Fibroblast of lung (primary cell): ENCODE measurements at places on chromosomes 16 and 17. TPM values are rescaled to one million over a fixed set of nuclear protein-coding genes. Genes with fewer than 3 reads are reported as not detected.
A peak's percentile ranks its signal among the peaks of the same experiment; 100 is the strongest.

DNA sequence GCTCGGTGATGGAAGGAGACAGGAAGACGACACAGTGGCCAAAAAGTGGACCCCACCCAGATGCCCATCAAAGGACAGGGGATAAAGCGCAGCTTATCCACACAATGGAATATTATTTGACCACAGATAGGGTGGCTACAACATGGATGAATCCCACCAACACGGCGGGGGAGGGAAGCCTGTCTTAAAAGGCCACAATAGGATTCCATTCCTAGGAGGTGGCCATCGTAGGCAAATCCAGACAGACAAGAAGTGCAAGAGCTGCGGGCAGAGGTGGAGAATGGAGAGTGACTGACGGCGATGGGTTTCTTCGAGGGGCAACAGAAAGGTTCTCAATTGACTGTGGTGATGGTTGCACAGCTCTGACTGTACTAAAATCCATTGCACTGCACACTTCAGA, 16.0 kb downstream of the SLC38A8 start:
- DNase-seq, result no peak

DNA sequence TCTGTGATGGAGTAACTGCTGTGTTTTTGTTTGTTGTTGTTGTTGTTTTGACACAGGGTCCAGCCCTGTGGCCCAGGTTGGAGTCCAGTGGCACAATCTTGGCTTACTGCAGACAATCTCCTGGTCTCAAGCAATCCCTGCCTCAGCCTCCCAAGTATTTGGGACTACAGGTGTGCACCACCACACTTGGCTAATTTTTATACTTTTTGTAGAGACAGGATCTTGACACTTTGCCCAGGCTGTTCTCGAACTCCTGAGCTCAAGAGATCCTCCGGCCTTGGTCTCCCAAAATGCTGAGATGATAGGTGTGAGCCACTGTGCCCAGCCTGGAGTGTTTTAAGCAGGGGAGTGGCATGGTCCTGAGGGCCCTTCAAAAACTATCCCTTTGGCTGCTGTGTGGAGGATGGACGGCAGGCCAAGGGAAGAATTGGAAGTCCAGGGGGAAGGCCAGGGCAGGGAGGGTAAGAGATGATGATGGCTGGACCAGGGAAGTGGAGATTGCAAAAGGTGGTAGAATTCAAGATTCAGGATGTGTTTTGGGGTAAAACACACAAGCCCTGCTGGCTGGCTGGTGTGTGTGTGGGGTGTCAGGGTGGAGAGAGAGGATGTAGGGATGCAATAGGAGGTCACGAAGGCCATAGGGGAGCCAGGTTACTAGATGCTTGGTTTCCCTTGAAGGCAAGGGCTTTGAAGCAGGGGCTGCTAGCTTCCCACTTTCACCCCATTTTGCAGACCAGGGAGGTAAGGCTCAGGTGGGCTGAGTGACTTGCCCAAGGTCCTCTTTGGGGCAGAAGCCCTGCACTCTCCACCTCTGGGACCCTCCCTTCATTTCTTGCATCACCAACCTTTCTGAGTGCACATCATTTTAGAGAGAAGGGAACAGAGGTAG, 18.8 kb upstream of the PLLP start:
- no peak for DNase-seq

DNA sequence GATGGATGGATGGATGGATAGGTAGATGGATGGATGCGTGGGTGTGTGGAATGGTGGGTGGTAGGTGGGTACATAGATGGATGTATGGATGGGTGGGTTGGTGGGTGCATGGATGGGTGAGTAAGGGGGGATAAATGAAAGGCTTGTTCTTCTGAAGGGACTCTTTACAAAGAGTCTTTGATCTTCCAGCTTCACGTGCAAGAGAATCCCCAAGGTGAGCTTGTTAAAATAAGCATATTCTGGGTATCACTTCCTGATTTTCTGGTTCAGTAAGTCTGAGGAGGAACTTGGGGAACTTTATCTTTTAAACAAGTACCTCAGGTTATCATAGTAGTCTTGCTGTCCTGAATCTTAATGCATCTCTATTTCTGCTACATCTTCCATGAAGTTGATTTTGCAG, 639.1 kb downstream of the MAF start:
- no peak for DNase-seq

GRCh38 chr16:72171236-72171635, 719 bp downstream of the PMFBP1 start:
- no peak for DNase-seq

- DNase-seq, result peak; percentile 34
Measured at GRCh38 chr16:75761108-75761507, 34.8 kb upstream of the CPHXL start.

- no peak for DNase-seq
Measured at GRCh38 chr17:55427587-55427882, 5.9 kb upstream of the MMD start.

GRCh38 chr17:77708049-77708448, 250.5 kb upstream of the TNRC6C start:
- DNase-seq, result no peak

DNA sequence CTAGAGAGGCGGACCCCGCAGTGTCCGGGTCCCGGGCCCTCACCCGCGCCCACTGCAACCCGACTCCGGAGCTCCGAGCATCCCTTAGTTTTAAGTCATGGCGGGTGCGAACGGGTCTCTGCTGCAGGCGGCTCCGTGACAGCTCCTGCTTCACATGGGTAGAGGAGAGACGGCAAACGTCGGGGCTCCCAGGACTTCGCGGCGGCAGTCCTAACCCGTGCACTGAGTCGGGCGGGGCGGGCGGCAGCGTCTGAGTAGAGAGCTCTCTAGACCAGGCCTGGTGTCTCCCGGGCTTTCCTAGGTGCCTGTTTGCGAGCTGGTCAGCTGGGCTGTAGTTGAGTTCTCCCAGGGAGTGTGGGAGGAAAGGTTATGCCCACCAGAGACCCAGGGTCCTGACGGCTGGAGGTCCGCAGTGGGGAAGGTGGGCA, 345 bp downstream of the TSC2 start:
- DNase-seq, result no peak

GRCh38 chr16:73190256-73190655, 142.3 kb upstream of the ZFHX3 start:
- no peak for DNase-seq

GRCh38 chr16:58022601-58023371, 2.8 kb upstream of the MMP15 start:
- DNase-seq, result peak; percentile 73

DNA sequence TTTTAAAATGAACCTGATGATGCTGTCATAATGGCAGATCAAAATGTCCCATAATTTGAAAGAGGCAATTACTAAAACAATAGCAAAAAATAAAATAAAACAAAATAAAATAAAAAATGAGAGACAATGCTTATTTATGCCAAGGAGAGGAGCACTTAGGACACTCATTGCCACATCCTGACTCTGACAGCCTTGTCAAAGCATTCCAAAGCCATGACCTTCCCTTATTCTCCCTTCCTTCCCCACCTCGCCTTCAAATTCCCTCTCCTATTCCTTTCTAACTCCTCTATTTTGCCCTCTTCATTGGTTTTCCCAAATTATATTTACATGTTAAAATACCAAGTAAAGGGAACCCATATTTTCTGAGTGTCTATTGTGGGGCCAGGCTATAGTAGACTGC, 220.0 kb downstream of the CDH13 start:
- DNase-seq, result no peak

DNA sequence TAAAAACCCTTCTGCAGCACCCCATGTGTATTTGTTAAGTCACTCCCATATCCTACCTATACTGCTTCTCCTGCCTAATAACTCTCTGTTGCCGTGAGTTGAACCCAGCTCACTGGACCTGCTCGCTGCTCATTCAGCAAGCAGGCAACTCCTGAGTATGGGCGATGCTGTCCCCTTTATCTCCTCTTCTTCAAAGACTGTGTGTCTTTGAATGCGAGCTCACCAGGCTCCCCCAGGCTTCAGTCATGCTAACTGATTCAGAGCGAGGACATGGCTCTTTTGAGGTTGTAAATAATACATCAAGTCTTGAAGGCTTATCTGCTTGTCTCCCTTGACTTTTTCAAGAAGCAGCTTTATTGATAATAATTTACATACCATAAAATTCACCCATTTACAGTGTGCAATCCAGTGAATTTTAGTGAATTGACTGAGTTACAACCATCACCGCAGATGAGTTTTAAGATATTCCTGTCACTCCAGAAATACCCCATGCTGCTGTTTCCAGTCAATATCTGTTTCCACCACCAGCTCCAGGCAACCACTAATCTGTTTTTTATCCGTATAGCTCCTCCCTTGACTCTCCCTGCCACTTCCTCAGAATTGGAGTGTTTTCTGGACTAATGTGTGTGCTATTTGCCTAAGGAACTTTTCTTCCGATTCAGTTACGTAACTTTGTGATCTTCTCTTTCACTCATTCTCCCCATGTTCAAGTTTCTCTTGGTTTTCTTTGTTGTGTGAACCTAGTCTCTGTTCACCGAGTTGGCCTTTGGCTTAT, 132.2 kb downstream of the SPECC1 start:
- DNase-seq, result no peak

GRCh38 chr17:27477050-27477888, 21.0 kb downstream of the KSR1 start:
- no peak for DNase-seq

CDRT15 gene
- not detected in 2 replicates for polyA plus RNA-seq

RGS11 gene
- polyA plus RNA-seq, result 1.1 TPM in 2 replicates
